ENCODE measurements at places on chromosomes 11 and 22.

DNA sequence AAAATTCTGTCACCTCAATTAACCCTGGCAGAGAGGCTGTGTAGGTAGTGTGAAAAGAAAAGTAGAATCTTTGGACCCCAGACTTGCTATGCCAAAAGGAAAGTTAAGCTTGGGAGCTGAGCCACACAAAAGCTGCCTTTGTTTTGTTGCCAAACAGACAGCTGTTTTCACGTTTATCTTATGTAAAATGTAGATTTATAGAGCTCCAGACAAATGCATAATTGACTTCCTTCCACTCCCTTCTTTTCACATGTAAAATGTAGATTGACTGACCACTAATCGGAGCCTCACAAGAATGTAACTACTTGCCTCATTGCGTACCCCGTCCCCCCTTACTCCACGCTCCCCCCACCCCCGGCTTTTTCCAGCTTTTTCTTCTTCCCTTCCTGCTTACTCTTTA is 2302.2 kb upstream of the RAG2 start:
- DNase-seq = no peak

DNA sequence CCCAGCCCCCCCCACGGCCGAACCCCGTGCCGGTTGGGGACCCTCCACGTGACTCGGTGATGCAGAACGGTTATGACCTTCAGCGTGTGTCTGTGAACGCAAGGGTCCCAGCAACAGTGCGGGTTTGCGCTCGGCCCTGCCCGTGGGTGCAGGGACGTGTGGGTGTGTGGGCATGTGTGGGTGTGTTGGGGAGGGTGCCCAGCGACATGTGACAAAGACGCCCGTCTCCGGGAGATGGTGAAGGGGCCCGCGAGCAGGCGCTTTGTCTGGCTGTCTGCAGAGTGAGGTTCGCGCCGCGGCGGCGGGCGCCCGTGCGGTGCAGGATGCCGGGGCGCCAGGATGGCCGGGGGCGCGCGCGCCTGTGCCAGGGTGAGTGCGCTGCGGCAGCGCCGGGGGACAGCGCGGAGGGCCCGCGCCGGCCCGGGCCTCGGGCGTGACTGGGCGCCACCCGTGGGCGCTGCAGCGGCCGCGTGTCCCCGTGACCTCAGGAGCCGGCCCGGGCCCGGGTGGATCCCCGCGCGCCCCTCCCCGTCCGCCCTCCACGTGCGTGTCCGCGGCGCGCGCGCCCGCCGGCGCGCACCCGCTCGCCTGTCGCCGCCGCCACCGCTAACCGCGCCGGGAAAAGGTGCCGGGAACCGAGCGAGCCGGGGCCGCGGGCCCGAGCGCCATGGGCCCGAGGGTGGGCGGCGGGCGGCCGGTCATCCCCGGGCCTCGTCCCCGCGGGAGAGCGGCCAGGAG is at the start of gene LRFN4:
LRFN4 (plus strand) TSS at position 569 of the 738 bp plus-strand sequence. CDS start 681 bp downstream, outside the sequence.
- no peak for DNase-seq

GRCh38 chr11:111418436-111418787 is 39.3 kb upstream of the POU2AF1 start:
- no peak for DNase-seq

DNA sequence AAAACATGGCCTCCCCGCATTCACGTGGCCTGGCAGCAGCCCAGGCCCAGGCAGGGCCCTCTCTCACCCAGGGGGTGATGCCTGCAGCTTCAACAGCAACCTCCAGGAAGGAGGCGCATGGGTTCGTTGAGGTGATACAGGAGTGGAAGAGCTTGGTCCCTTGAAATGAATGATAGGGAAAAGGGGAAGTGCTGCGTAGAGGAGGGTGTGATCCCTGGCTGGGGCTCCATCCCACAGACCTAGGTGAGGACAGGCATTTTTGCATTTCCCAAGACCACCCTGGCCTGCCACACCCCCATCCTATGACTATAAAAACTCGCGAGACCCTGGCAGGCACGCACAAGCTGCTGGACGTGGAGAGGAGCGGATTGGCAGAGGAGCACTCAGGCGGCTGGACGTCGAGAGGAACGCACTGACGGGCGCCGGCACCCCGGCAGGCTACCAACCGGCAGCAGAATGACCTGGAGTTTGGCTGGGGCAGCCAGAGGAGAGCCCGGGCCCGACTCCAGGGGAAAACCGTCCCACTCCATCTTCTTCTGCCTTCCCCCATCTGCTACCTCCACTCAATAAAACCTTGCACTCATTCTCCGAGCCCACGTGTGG is 32.6 kb downstream of the RTN4R start:
- no peak for DNase-seq

DNA sequence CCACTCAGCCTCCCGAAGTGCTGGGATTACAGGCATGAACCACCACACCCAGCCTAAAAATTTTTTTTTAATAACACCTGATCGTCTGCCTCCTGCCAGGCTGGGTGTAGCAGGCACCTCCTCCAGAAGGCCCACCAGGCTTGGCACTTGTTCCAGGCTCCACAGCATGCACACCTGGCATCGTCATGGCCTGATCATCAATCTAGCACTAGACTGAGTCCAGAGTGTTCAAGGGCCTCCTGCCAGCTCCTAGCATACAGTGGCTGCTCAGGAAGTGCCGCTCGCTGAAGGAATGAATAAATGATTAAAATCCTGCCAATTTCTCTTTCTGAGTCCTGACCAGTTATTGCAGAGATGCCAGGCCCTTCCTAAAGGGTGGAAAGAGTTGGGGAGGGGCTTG is 3.5 kb upstream of the PDGFB start:
- DNase-seq = no peak

DNA sequence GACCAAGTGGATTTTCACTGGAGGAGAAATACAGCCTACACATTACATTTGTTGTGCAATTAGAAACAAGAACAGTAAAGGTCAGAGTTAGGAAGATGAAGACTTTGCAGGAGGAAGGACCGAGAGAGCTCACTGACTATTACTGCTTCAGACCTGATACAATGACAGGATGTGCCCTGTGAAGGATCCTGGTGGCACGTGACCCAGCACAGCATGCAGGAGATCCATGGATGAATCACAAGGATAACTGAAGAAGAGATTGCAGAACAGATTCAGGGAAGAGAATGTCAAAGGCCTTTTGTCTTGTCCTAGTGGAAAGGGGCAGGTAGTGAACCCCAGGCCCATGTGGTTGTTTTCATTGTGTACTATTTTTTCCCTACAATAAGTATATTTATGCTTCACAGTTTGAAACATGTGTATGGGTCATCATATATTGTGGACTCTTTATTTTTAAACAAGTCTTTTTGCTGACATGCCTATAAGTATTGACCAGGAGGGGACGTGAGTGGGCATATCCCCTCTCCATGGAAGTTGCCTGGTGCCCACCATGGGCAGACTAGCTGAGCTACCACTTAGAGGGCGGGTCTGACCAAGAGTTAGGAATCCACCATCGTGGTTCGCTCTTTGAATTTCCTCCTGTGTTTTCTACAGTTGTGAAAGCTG is 44.3 kb downstream of the RASSF10 start:
- DNase-seq = peak; percentile 7

GRCh38 chr22:38305471-38306448 is 11.5 kb downstream of the CSNK1E start:
- no peak for DNase-seq

GRCh38 chr22:37462983-37463382 is 23.2 kb downstream of the MFNG start:
- peak; percentile 23 for DNase-seq

- DNase-seq = no peak
Measured at GRCh38 chr22:11598492-11599440, 3929.2 kb upstream of the OR11H1 start.

DNA sequence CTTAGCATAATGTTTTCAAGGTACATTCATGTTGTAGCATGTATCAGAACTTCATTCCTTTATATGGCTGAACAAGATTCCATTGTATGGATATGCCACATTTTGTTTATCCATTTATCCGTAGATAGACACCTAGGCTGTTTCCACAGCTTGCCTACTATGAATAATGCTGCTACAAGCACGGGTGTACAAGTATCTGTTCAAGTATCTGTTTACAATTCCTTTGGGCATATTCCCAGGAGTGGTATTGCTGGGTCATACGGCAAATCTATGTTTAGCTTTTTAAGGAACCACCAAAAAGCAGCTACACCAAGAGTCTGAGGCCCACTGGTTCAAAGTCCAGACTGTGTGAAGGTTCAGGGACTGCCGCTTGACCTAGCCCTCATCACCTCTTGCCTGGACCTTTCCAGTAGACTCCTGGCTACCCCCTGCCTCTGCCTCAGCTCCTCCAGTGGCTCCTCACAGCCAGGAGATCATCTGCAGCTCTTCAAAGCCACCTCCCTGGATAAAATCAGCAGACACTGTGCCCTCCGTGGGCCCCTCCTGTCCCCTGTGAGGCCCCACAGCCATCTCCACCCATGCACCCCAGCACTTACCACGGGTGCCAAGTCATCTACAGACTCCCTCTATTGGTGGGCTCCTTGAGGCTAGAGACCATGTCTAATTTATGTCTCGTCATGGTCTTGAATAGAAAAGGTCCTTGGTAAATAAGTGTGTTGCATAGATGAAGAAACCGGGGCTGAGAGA is 160.3 kb downstream of the MN1 start:
- no peak for DNase-seq

DNA sequence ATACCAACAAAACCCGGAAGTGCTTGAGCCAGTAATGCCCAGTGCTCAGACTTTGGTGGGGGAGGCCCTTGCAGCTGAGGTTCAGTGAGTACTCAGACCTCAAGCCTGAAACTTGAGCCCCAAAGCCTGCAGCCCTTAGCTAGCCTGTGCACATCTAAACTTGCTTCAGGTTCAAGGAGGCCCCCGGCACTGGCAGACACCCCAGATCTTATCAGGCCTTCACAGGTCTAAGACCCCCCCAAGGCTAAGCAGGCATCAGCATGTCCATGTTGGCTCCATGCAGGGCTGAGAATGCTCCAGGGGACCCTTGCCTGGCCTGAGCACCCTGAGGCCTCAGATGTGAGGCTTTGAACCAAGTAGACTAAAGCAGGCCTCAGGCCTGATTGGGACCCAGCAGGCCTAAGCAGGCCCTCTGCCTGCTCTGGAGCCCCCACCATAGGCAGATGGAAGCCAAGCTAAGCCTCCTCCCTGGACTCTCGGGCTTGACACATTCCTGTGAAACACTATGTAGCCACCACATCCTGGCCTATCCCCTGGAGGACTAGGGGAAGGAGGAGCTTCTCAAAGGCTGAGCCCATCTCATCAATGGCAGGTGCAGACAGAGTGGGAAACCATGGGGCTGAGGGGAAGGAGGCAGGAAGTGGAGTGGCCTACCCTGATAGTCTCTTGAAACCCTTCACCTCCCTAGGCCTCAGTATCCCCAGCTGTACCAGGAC is 1.2 kb upstream of the CASTOR1 start:
- peak; percentile 75 for DNase-seq

DNA sequence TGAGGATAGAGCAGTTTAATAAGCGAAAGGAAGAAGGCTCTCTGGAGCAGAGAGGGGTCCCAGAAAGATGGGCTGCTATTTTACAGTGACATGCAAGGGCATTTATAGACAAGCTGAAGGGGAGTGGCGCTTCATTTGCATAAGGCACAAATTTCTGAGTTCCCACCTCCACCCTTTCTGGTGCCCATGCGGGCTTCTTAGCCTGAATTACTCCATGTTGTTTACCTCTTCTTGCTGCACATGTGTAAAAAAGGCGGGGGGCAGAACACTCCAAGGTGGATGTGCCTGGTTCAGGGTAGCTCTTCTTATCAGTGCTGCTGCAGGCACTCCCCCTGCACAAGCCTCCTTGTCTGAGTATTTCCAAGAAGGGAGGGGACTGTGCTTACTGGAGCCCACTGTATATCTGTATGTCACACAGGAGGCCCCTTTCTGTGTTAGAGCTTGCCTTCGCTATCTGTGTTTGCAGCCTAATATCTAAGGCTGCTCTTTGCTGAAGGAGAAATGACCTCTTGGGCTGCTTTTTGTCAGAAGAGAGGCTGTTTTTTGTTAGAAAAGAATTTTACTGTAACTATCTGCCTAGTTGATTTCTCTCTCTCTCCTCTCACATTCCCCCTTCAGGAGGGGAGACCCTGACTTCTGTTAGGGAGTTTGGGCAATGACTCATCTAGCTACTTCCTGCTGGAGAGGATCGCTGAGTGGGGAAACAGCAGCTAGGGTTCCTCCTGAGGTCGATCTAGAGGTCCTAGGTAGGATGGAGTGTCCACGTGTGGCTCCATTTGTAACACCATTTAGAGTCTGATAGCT is 1057.0 kb upstream of the CNTN5 start:
- DNase-seq = peak; percentile 12

DNA sequence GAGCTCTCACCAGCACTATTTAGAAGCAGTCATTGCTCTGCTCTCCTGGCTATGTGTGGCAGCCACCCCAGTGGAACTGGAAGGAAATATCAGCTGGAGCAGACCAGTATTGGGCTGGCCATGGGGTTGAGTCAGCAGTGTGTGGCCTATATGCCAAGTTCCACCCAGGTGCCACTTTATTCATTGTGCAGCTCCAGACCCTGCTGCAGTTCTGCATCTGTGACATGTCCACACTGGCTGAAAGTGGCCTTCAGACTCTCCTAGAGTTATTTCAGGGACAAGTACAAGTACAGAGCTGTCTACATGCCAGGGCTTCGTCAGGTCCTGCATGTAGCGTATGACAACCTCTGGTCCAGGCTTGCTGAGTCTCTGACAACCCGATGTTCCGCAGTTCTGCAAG is 55.2 kb downstream of the CABIN1 start:
- no peak for DNase-seq

GRCh38 chr11:128628325-128628673 is 40.9 kb upstream of the ETS1 start:
- no peak for DNase-seq

DNA sequence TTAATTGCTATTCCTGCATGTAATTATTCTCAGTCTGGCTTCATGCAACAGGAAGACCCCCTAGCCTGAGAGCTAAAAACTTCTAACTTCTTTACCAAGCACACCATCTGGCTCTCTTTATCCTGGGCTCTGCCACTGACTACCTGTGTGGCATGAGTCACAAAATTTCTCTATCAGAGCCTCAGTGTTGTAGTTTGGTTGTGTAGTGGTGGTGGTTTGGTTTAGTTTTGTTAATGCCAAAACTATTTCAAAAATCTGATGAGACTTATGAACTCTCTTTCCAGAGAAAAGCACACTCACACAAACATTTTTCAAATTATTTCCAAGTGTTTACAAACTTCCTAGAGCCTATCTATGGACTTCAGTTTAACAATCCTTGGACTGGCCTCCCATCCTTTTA is 7.5 kb upstream of the IL17RA start:
- DNase-seq = peak; percentile 91

DNA sequence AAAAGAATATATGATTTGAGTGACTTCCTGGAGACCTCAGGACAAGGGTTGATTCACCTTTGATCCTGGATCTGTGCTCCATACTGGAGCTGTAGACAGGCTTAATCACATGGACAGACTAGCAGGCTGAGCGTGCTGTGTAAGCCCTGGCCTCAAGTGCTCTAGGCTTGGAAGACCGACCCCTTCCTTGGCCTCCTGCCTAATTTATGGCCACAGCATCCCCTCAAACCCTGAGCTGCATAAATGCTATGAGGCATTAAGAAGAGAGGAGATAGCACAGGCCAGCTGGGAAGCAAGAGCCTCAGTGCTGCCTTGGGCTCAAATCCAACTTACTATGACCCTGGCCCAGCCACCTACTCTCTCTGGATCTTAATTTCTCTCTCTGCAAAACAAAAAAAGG is 385.1 kb downstream of the BUD13 start:
- DNase-seq = no peak

- DNase-seq = no peak
Measured at GRCh38 chr11:44446996-44447771, 118.3 kb upstream of the CD82 start.

Measured in AG10803 (cell line).